Bronchial smooth muscle cell (primary cell): ENCODE measurements at places on chromosomes 2 and 18. TPM values are rescaled to one million over a fixed set of nuclear protein-coding genes. Genes with fewer than 3 reads are reported as not detected.

The SRBD1 gene
- total RNA-seq: 9.1 and 15.9 TPM in 2 replicates

The ITGA4 gene
- total RNA-seq: 46.3 and 84.8 TPM in 2 replicates

The KLHL41 gene
- 2.5 and 16.7 TPM in 2 replicates for total RNA-seq

The DRC1 gene
- under 0.01 and 0.16 TPM in 2 replicates for total RNA-seq

The CCBE1 gene
- 14.2 and 24.9 TPM in 2 replicates for total RNA-seq

The MGAT4A gene
- total RNA-seq: under 0.01 TPM in 1 of 2 replicates, not detected in the other

The LIPG gene
- total RNA-seq: 0.17 and 0.63 TPM in 2 replicates

The SPRED2 gene
- 4.0 and 4.4 TPM in 2 replicates for total RNA-seq

The ESPNL gene
- total RNA-seq: 0.60 and 2.7 TPM in 2 replicates

The ANKRD30B gene
- under 0.01 TPM in 1 of 2 replicates, not detected in the other for total RNA-seq

The ACMSD gene
- total RNA-seq: not detected in 2 replicates

The FAM228A gene
- 0.09 and 0.47 TPM in 2 replicates for total RNA-seq

The KLHL14 gene
- not detected in 2 replicates for total RNA-seq

The POTEC gene
- total RNA-seq: not detected in 2 replicates

The SP5 gene
- not detected in 2 replicates for total RNA-seq

The DHRS9 gene
- 1.3 TPM in 1 of 2 replicates, not detected in the other for total RNA-seq

The RGPD8 gene
- 2.8 and 8.5 TPM in 2 replicates for total RNA-seq

The LYG2 gene
- not detected in 2 replicates for total RNA-seq

The FLACC1 gene
- total RNA-seq: 0.43 and 1.3 TPM in 2 replicates

The GALNT14 gene
- total RNA-seq: 0.17 TPM in 1 of 2 replicates, not detected in the other

The GAD1 gene
- total RNA-seq: under 0.01 and 0.09 TPM in 2 replicates

The MAL gene
- total RNA-seq: 0.16 and 0.17 TPM in 2 replicates

The AGXT gene
- total RNA-seq: not detected in 2 replicates

The TRAPPC8 gene
- total RNA-seq: 33.7 and 38.8 TPM in 2 replicates

The DTYMK gene
- total RNA-seq: 9.3 and 15.0 TPM in 2 replicates

The QPCT gene
- 1.9 and 8.8 TPM in 2 replicates for total RNA-seq

The TRIM43 gene
- total RNA-seq: not detected in 2 replicates

The WDR75 gene
- 29.6 and 40.8 TPM in 2 replicates for total RNA-seq

The CROCC2 gene
- 0.26 and 0.63 TPM in 2 replicates for total RNA-seq

The CFAP65 gene
- under 0.01 TPM in 1 of 2 replicates, not detected in the other for total RNA-seq

The COLEC11 gene
- not detected in 2 replicates for total RNA-seq

The LCT gene
- total RNA-seq: under 0.01 and 0.09 TPM in 2 replicates

The STEAP3 gene
- 6.1 and 15.4 TPM in 2 replicates for total RNA-seq

The GKN2 gene
- total RNA-seq: not detected in 2 replicates

The TMEM87B gene
- 18.0 and 18.4 TPM in 2 replicates for total RNA-seq

The CAPN14 gene
- total RNA-seq: 0.16 and 0.17 TPM in 2 replicates
